Pancreas (tissue), 10 donors: ENCODE measurements at places on chromosomes 6 and 20. TPM values are rescaled to one million over a fixed set of nuclear protein-coding genes. Genes with fewer than 3 reads are reported as not detected.

The NOTCH4 gene
- total RNA-seq, result 3.7 TPM

The OPRL1 gene
- total RNA-seq, result 2.2 TPM

The SASH1 gene
- 11.9 TPM for total RNA-seq

The TULP4 gene
- total RNA-seq, result 67.1 TPM

The FAM217A gene
- total RNA-seq, result not detected

The SLPI gene
- total RNA-seq, result 26.0 TPM

The SOBP gene
- total RNA-seq, result 1.6 TPM

The GPR6 gene
- not detected for total RNA-seq

The CTCFL gene
- total RNA-seq, result not detected

The DNAJC5 gene
- 26.5 TPM for total RNA-seq

The PHACTR1 gene
- 12.4 TPM for total RNA-seq

The MATN4 gene
- 6.4 TPM for total RNA-seq

The NQO2 gene
- 21.3 TPM for total RNA-seq

The HMGCLL1 gene
- 1.2 TPM for total RNA-seq

The UST gene
- 3.8 TPM for total RNA-seq

The OR2J3 gene
- total RNA-seq, result not detected

The SLC35D3 gene
- 0.14 TPM for total RNA-seq
